Right lung (tissue), 10 donors: ENCODE measurements at places on chromosomes 1 and 21.

DNA sequence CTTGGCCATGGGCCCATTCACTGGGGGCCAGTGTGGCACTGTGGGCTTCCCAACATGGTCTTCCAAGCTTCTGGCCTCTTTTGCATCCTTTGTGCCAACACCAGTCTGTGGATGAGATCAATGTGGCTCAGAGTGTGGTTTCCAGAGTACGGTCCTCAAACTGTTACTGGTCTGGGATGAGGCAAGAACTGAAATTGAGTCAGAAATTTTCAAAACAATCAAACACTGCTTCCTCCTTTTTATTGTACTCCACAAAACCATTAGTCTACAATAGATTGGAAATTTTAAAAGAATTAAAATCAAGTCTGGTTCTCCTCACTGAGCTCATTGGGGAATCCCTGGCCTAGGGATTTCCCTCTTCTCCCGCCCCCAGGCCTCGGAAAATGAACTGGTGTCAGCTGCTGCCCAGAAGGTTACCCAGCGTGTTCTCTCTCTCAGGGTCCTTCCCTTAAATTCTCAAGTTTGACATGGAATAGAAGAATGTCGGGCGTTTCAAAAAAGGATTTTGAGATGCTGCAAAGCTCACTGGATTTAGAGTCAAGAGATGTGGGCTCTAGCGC is 222.0 kb downstream of the SDCCAG8 start:
- DNase-seq, result no peak

GRCh38 chr1:174678657-174679056 is 230.9 kb downstream of the GPR52 start:
- DNase-seq, result no peak

- DNase-seq, result peak; percentile 80
Observed at GRCh38 chr1:153985941-153986761, at the start of gene RAB13. RAB13 (minus strand) TSS chr1:153986339; CDS start chr1:153986236, 103 bp downstream.

- no peak for DNase-seq
Observed at GRCh38 chr1:156401681-156402081, 32.7 kb downstream of the RHBG start.

DNA sequence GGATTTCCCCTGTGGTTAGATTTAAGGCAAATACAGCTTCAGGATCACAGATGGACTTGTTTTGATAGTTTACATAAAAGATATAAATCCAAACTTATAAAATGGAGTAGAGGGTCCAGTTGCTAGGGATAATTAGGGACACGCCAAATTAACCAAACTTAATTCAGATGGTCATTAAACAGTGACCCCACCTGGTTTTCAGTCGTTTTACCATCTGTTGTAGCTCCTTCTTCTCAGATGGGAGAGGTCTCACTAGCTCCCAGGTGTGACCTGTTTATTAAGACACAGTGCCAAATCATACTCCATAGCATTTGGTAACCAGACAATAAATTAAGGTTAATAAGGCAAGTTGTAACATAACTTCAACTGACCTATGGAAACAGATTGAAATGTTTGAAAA is 8.1 kb upstream of the GADD45A start:
- no peak for DNase-seq
